SIG-M5 (cell line): ENCODE measurements at places on chromosomes 11 and 22.

DNA sequence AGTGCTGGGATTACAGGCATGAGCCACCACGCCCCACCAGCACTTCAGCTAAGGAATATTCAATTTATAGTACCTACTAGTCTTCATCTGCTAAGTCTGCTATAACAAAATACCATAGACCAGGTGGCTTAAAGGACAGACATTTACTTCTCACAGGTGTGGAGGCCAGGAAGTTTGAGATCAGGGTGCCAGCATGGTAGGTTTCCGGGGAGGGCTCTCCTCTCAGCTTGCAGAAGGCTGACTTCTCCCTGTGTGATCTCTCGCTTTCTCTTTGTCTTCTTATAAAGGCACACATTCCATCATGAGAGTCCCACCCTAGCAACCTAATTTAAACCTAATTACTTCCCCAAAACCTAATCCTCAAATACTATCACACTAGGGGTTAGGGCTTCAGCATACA is 433.0 kb downstream of the INSC start:
- DNase-seq, result no peak

- no peak for DNase-seq
Observed at GRCh38 chr11:8387141-8387540, 123.5 kb upstream of the LMO1 start.

DNA sequence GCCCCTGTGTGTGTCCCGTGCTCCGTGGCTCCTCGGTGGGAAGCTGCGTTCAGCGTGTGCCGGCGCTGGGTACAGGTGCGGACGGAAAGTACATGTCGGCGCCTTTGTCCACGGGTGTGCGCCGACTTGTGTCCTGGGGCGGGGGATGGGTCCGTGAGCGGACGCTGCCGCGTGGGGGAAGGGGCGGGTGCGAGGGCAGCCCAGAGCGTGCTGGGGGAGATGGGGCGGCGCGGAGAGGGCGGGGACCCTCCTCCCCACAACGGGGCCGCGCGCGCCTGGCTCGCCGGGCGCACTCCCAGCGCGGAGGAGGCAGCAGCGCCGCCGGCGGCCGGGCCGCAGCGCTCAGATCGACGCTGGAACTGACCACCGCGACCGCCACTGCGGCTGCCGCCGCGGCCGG is 33.6 kb upstream of the RELT start:
- no peak for DNase-seq

- DNase-seq, result no peak
Observed at GRCh38 chr11:69804769-69805508, 14.3 kb downstream of the FGF3 start.

DNA sequence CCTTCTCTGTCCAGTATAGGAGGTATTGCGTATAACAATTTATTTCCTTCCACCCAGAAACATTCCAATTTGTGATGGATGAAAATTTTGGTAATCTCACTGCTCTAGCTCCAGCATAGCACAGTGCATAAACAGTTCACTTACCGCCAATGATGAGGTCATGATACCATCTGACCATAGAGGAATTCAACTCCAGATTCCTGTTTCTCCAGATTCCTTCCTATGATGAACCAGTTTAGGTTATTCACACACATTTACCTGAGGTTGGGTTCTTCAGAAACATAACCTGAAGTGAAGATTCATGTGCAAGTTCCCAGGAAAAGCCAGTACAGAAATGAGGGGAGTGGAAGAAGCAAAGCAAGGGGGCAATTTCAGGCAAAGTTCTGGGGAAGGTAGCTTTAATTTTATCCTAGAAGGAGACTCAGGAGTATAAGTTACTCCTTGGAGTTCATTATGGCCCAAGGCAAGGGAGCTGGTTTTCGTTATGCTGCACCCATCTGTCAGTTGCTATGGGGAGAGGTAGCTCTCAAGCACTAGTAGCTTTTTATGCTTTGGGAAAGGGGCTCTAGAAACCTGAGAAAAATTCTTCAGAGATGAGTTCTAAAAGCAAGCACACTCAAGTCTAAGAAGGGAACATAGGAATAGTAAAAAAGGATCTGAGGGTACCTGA is 121.6 kb downstream of the CASP12 start:
- DNase-seq, result no peak

DNA sequence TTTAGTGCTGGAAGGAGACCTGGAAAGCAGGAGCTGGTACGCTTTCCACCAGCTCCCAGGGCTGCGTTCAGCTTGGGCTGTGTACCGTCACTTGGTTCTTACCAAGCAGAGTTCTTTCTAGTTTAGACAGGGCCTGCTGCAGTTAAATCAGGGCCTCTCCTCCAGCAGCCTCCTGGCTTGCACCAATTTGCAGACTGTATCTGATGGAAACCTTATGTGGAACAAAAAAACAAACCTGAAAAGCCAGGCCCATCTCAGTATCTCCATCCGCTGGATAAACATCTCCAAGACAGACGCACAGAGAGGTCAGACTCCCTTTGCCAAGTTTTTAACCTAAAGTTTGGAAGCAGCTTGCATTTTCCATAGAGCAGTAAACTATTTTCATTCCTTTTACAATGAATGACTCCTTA is 288.6 kb upstream of the SORL1-AS1 start:
- no peak for DNase-seq

DNA sequence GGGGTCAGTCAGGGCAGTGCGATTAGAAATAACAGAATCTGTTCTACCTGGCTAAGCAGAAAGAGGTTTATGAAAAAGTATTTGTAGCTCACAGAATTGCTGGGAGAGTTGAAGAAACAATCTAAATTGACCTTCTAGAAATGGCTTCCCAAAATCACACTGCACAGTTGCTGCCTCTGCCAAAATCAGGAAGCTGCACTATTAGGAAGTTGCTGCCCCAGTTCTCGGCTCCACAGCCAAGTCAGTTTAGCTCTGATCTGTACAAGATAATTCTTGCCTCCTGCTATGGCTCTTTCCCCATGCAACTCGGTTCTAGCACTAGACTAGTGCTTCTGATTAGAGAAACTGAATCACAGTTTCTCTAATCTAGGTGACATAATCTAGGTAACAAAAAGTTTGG is 16.0 kb upstream of the CCDC90B start:
- DNase-seq, result no peak

- no peak for DNase-seq
Observed at GRCh38 chr11:22521226-22521625, 104.4 kb downstream of the FANCF start.

DNA sequence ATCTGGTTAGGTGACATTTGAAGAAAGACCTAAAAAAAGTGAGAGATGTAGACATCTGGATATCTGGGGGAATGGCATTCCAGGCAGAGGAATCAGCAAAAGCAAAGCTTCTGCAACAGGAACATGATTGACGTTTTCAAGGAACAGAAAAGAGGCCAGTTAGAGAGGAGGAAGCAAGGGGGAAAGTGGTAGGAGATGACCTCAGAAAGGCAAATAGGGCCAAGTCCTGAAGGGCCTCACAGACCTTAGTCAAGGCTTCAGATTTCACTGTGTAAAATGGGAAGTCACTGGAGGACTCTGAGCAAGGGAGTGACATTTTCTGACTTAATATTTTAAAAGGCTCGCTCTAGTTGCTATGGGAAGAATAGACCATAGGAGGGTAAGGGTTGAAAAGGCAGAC is 9.7 kb downstream of the DEUP1 start:
- no peak for DNase-seq
